ENCODE measurements at places on chromosomes 13 and 19. TPM values are rescaled to one million over a fixed set of nuclear protein-coding genes. Genes with fewer than 3 reads are reported as not detected.

Gene KLC3
- 1.2 TPM for total RNA-seq

Gene CLEC11A
- not detected for total RNA-seq

Gene SULT2A1
- not detected for total RNA-seq

Gene KLK2
- total RNA-seq = not detected

Gene AKAP11
- total RNA-seq = 29.2 TPM

GRCh38 chr13:27782151-27782550 lies 10.1 kb upstream of the GSX1 start:
- no peaks in the 10 kb centered on the region for H3K36me3 ChIP-seq
- H3K27me3 ChIP-seq = no peaks in the 10 kb centered on the region
- H3K4me3 ChIP-seq = no peak overlapping the region
- no peak overlapping the region for H3K27ac ChIP-seq
- DNase-seq = no peak
- H3K4me1 ChIP-seq = no peaks in the 10 kb centered on the region

DNA sequence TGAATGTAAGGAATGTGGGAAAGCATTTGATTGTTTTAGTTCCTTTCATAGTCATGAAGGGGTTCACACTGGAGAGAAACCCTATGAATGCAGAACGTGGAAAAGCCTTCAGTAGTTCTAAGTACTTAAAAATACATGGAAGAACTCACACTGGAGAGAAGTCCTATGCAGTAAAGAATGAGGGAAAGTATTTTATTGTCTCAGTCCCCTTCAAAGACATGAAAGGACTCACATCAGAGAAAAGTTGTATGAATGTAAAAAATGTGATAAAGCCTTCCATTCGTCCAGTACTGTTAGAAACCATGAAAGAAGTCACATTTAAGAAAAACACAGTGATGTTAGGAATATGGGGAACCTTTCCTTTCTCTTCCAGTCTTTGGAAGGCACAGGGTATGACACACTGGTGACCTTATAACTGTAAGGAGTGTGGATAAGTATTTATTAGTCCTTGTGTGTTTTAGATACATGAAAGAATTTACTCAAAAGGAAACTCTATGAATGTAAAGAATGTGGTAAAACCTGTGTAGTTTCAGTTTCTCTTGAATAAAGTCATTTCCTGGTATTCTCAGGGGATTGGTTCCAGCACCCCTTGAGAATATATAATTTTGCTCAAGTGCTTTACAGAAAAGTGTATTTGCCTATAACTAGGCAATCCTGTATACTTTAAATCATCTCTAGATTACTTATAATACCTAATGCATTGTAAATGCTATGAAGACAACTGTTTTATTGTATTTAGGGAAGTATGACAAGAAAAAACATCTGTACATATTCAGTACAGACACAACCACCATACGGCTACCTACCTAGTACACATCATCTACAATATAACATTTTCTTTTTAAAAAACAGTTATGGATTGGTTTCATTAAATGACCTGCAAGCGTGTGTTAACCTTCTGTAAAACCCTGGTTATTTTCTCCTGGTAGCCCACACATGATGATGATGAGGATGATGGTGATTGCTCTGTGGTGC lies 52.8 kb downstream of the ZNF823 start:
- H3K27ac ChIP-seq = no peak overlapping the region
- no peaks in the 10 kb centered on the region for H3K27me3 ChIP-seq
- H3K36me3 ChIP-seq = no peaks in the 10 kb centered on the region
- H3K4me1 ChIP-seq = no peaks in the 10 kb centered on the region
- no peak for DNase-seq

DNA sequence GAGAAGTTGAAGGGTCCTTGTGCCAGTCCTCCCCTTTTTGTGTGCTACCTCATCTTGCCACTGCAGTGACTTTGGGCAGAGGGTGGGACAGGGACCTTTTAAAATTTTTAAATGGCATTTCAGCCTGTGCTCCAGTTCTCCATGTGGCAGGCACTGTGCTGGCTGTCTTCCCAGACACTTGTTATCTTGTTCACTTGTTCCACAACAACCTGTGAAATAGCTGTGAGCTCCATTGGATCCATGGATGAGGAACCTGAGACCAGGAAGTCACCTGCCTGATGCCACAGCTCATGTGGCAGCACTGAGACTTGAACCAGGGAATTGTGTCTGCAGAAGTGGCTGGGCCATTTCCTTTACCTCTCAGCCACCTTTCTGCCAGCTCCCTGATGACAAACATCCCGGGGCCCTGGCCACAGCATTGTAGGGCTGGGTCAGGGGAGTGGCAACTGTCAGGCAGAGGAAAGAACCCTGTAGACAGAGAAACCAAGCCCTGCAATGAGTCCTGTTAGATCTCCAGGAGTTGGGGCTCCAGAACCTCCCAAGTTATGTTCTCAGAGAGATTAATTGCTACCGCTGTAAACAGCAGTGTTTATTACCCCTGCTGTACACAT lies 6.4 kb downstream of the EGLN2 start:
- H3K27ac ChIP-seq = no peak overlapping the region
- peaks cover 40% of the 10 kb centered on the region for H3K4me1 ChIP-seq
- peaks cover 4% of the 10 kb centered on the region for H3K36me3 ChIP-seq
- H3K4me3 ChIP-seq = no peak overlapping the region
- DNase-seq = no peak

All from astrocyte (in vitro differentiated cells and primary cell).